Omental fat pad (tissue), 4 donors: ENCODE measurements at places on chromosomes 4 and X.

DNA sequence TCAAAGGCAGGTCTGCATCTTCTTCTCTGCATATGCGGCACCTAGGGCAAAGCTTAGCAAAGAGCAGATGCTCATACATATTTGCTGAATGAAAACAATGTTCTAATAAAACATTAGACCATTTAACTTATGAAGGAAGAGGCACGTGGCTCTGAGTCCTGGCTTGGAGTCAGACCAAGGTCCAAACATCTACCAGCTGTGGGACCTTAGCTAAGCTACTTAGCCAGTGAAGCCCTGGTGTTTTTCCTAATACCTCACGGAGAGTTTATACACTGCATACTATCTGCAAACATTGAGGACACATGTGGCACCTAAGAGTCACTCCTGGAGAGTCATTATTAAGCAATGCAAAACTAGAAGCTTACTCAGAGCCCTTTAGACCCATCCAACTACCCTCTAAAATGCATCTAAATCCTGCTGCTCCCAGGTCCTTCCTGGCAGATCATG lies 9.0 kb downstream of the PDGFC start:
- DNase-seq, result no peak

- DNase-seq, result no peak
Measured at GRCh38 chr4:98544818-98545414, 113.5 kb downstream of the TSPAN5 start.

- DNase-seq, result no peak
Measured at GRCh38 chrX:74923942-74924448, 1.3 kb downstream of the NEXMIF start.

DNA sequence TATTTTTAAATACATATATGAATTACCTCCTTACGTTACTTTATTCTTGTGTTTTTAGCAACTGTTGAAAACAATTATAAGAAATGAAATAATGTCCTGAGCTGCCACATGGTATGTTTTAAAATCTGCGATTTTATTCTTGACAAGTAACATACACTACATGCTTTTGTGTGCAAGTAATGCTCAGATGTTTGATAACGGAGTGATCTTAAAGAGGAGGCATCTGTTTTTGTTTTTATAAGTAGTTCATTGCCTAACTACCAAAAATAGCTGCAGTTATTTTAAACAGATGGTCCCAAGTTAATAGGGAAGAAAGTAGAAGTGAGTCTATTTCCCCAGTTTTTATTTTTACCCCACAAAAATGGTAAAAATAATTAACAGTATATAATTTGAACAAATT lies 55.2 kb downstream of the GAB1 start:
- no peak for DNase-seq

- no peak for DNase-seq
Measured at GRCh38 chr4:151600432-151600831, 160.4 kb downstream of the GATB start.

- no peak for DNase-seq
Measured at GRCh38 chr4:74109870-74110605, 11.0 kb upstream of the CXCL2 start.

DNA sequence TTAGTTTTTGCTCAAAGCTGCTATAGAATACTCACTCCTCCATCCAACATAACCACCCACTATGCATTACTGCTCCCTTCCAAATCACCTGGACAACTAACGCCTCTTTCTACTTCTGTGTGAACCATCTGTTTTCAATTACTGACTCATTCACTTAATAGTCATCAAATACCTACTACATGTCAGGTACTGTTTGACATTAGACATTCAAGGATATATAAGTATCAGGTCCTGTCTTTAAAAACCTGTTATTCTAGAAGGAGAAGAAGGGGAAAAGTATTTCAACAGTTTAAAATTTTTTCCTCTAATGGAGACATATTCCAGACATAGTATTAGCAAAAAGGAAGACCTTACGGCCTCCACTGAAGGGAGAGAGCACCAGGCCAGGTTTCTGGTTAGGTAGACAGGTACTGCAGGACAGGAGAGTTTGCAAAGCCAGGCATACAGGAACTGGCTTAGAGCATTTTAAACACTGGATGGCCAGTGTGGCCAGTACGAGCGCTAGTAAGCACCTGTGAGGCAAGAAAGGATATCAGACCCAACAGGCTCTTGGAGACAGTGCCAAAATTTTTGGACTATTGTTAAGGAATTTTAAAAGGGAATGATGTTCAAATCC lies 39.0 kb downstream of the SH3RF1 start:
- no peak for DNase-seq

DNA sequence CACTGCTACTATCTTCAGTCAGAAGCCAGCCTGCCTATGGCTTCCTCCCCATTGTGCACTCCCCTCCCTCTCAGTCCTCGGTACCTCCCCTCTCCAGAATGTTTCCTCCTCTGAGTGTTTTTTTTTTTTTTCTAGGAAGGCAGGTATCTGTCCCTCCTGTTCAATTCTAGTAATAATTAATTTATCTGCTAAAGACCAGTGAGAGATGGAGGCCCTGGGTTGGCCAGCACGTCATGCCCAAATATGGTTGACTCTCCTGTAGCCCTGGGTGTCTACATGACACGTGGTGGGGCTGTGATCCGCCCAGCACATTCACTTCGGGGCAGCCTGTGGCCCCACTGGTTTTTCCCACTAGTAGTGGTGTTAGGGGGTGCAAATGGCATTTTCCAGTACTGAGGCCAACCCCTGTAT lies 1.8 kb downstream of the FLNA start:
- no peak for DNase-seq

GRCh38 chr4:978957-979701 lies 5.8 kb upstream of the DGKQ start:
- no peak for DNase-seq

- no peak for DNase-seq
Measured at GRCh38 chrX:96474741-96475125, 209.9 kb upstream of the DIAPH2 start.
